ENCODE measurements at places on chromosomes 4 and X.

DNA sequence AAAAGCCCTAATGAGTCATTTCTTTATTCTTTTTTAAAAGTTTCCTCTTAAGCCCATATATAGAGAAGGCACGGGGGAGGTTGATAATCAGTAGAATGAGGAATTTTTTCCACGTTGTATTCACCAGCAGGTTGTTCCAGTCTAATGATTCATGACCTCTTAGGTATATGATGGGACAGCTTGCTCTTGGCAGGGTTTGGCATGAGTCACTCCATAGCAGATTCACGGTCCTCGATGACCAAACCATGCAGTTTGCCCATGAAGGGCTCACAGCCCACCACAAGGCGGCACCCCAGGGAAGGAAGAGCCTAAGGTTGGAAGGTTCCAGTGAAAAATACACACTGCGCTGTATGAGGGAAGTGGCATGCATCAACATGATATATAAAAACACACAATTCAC lies 623.8 kb upstream of the DIPK2B start:
- DNase-seq = peak; percentile 46

DNA sequence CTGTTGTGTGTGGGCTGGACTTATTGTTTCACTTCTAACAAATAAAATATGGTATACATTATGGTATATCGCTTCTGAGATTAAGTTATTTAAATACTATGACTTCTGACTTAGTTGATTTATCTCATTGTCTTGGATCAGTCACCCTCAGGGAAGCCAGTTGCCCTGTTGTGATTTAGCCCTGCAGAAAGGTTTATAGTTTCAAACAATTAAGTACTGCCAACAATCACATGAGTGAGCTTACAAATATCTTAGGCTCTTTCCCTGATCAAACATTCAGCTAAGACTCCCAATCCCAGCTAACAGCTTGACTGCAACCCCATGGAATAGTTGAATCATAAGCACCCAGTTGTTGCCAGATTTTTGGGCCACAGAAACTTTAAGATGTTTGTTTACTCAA lies 85.4 kb downstream of the MAGEC1 start:
- no peak for DNase-seq

DNA sequence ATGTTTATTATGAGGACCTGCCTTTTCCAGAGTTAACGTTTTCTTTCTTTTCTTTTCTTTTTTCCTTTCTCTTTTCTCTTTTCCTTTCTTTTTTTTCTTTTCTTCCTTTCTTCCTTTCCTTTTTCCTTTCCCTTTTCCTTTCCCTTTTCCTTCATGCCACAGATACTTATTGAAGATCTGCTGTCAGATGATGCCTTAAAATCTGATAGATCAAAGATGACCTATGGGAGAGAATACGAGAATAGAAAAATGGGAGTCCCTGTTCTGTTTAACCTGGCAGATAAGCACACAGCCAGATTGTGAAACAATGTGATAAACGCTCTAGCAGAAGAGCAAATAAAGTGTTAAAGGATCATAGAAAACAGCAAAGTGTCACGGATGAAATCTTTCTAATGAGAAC lies 38.9 kb downstream of the AFF1 start:
- no peak for DNase-seq

- no peak for DNase-seq
These were observed 158.8 kb downstream of the CAMK2D start for GRCh38 chr4:113602646-113603228.

DNA sequence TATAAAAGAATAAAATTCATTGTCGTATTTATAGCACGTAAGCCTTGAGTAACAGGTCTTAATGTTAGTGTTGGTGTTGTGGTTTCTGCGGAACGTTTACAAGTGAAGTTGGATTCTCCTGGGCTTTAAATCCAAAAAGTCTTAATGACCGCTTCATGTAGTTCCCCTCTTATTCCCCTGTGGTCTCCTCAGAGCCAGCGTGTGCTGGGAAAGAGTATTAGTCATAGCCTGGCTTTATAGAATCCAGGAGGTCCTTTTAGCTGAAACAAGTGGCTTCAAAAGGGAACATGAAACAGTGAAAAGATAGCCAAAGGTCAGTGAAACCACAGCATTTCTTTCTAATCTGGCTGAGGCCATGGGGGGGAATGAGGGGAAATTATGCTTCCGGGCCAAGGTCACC lies 79.1 kb downstream of the CLCN4 start:
- DNase-seq = no peak

DNA sequence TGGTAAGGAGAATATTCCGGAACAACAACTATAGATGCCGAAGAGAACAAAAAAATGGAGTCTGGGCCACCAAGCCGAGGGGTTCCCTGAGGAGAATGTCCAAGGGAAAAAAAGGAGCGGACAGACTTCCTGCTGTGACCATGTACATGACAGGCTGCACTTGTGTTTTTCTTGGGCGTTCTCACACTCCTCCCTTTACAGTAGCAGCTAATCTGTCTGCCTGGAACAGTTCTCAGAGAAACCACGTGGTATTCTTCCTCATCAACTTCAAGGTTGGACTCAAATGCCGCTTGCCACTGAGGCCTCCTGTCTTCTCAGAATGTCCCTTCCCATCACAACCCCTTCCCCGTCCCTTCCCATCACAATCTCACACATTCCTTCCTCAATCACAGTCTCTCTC lies 30.8 kb upstream of the MTNR1A start:
- DNase-seq = no peak

DNA sequence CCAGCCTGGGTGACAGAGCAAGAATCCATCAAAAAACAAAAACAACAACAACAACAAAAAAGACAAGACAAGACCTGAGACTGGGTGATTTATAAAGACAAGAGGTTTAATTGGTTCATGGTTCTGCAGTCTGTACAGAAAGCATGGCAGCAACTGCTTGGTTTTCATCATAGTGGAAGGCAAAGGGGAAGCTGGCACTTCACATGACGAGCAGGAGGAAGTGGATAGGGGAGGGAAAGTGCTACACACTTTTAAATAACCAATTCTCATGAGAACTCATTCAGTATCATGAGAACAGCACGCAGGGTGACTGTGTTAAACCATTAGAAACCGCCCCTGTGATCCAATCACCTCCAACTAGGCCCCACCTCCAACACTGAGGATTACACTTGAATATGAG lies 28.4 kb upstream of the SLC10A7 start:
- no peak for DNase-seq

- DNase-seq = no peak
These were observed 99.7 kb downstream of the FIP1L1 start for GRCh38 chr4:53477038-53477565.

- DNase-seq = no peak
These were observed 41.5 kb upstream of the PTCHD1 start for GRCh38 chrX:23292988-23293651.

GRCh38 chrX:102832661-102833060 lies 104.4 kb upstream of the RAB40AL start:
- no peak for DNase-seq

- no peak for DNase-seq
These were observed 188.9 kb downstream of the COL25A1 start for GRCh38 chr4:109113521-109113920.

DNA sequence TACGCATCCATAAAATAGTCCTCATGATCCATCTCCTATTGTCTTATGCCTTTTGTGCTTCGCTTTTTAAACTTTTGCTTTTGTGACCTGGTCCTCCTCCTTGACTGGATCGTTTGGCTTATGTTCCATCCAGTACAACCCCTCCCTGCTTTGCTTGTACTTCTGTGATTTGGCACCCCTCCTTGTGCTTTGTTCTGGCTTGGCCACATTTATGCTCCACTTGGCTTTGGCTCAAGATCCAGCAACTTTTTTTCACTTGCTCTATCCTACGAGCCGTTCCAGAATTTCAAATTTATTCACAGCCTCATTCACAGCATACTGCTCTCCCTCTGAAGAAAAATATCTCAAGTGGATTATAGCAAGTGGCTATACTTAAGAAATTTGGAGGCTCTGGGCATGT lies 28.0 kb upstream of the GLRA2 start:
- no peak for DNase-seq

- DNase-seq = no peak
These were observed 141.0 kb upstream of the FAM47C start for GRCh38 chrX:36867143-36867542.

DNA sequence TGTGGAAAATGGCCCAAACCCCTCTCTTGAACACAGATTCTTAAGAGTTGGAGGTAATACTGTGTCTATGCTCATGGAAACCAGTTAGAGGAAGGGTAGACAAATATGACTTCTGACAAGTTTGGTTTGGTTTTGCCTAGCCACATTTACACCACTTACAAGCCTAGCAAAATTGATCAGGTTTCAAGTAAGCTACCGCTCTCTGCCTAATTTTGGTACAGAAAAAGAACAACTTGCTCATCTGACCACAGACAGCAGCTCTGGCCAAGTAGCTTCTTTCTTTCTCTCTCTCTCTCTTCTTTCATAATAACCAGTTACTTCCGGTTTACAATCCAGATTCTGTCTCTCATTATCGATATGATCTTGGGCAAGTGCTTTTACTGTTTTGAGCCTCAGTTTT lies 260.0 kb downstream of the GLUD2 start:
- DNase-seq = no peak

DNA sequence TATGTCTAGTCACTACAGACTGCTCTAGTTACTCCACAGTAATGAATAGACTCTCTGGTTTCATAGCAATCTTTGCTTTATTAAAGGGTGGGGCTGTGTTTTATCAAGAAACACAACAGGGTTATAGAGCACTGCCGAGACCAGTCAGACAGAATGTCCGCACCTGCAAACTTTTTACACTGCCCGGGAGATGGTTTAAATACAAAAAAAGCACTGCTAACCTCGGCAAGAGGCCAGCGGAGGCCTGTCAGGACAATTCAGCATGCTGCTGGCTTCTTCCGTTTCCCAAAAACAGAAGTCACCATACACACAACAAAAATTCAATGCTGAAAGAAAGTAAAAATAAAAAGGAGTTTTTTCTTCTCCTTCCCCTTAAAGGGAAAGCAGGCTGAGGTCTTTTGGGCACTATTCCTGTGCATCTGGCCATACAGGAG lies 67.4 kb downstream of the IRF2 start:
- no peak for DNase-seq

- DNase-seq = no peak
These were observed 19.3 kb upstream of the MSMO1 start for GRCh38 chr4:165308166-165308565.

GRCh38 chrX:104282166-104282725 lies 27.5 kb upstream of the ESX1 start:
- no peak for DNase-seq

DNA sequence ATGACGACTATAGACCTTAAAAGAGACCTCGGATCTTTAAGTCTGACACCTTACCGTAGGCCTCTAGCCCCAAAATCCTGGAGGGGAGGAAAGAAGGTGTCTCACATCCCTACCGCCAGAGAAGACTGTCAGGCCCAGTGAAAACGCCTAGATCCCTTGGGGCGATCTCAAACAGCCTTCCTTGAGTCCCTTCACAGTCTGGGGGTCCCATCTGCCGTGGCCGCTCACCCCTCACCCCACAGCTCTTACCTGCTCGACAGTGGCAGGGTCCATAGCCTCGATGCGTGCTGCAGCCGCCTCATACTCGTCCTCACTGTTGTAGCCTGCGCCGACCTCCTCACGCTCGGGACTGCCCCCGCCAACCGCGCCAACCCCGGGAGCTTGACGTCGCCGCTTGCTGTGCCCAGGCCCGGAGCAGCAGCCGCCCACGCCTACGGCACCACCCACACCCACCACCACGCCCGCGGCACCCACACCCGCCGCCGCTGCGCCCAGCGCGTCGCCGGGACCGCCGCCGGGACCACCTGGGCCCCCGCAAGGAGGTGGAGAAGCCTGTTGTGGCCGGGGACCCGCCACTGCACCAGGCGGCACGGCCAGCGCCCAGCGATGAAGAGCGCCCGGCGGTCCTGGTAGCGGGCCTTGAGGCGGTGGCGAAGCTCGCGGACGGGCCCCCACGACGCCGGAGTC lies 536 bp downstream of the OTUD5 start:
- no peak for DNase-seq

DNA sequence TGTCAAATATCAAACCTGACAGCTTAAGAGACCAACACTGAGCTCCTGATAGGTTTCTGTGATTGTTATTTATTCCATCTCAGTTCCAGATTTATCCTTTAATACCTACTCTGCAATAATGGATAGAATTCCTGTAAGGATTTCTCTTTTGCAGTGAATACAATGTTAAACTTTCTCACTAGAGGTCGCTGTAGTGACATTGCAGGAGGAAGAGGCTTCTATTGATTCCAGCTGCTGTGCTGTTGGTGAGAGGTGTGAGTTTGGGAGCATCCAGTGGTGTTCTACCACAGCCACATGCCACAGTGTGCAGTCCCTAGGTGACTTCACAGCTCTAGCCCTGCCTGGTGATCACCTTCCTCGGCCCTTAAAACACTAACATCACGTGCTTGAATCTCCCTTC lies 34.6 kb upstream of the DCAF8L2 start:
- DNase-seq = no peak

DNA sequence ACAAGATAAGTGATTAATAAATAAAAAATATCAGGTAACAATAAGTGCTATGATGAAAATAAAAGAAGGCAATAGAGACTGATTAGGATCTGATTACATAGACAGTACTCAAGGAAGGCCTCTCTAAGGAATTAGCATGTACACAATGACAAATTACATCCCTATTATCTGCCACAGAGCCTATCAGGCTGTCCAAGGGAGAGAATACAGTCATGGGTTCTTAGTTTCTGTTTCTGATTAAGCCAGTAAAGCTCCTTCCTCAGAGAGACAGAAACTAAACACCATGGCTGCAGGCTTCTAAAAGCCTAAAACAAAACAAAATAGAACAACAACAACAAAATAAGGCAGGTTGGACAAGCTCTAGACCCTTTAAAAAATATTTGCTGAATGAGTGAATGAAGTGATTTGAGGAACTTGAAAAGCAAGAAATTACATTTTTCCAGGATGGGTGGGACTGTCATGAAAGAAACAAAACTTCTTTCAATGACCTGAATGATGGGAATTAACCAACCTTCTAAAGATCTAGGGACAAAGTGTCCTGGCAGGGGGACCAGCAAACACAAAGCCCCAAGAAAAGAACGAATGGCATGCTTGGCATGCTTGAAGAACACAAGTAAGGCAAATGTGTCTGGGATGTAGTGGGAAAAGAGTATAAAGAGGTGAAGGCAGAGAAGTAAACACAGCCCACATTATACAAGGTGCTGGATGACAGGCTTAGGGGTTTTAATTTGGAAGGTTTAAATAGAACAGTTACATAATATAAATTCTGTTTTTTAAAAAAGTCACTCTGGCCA lies 44.1 kb downstream of the NAA11 start:
- DNase-seq = no peak

- DNase-seq = no peak
These were observed 147.6 kb upstream of the TBC1D9 start for GRCh38 chr4:140903522-140904475.

- no peak for DNase-seq
These were observed 223.4 kb downstream of the BCOR start for GRCh38 chrX:39874202-39874816.

- no peak for DNase-seq
These were observed 120.1 kb downstream of the NHS start for GRCh38 chrX:17495052-17495451.

- DNase-seq = no peak
These were observed 16.5 kb upstream of the ALB start for GRCh38 chr4:73387552-73387951.

GRCh38 chr4:156251373-156252065 lies 297.9 kb upstream of the CTSO start:
- DNase-seq = no peak
